Stimulated activated CD4-positive, alpha-beta T cell treated with anti-CD3 and anti-CD28 coated beads, Interleukin-2, amount 100 ng/mL, for 48 hours (primary cell): ENCODE measurements at places on chromosomes 13 and 19.

DNA sequence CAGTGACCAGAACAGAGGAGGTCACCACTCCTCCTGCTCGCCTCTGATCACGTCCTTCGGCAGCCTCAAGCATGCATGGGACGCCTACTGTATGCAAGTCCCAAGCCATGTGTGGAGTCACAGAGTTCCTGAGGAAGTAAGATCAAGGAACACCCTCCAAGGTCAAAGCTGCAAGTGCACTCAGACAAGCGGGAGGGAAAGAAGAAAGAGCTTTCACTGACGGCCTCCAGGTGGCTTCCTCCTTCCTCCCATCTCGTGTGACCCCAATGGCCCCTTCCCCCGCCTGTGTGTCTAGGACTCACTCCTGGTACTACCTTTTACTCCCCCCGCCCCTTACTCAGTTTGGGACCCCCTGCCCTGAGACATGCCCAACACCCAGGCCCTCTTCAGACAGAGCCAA lies 6.1 kb downstream of the HAUS8 start:
- no peak for DNase-seq

DNA sequence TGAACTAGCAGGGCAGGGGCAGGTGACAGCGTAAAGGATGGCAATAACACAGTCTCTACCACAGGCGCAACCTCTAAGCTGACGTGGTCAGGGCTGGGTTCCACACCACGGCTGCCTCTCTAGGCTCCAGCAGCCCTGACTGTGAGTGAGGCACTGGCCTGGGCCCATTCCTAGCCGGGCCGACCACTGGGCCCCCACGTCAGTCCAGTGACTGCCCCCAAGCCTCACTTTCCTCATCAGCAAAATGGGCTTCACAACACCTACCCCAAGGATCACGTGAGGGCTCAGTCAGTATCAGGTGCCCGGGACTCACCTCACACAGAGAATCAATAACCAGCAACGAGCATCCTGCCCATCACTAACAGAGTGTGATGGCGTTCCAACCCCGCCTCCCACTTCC lies 5.2 kb downstream of the ZFR2 start:
- no peak for DNase-seq

DNA sequence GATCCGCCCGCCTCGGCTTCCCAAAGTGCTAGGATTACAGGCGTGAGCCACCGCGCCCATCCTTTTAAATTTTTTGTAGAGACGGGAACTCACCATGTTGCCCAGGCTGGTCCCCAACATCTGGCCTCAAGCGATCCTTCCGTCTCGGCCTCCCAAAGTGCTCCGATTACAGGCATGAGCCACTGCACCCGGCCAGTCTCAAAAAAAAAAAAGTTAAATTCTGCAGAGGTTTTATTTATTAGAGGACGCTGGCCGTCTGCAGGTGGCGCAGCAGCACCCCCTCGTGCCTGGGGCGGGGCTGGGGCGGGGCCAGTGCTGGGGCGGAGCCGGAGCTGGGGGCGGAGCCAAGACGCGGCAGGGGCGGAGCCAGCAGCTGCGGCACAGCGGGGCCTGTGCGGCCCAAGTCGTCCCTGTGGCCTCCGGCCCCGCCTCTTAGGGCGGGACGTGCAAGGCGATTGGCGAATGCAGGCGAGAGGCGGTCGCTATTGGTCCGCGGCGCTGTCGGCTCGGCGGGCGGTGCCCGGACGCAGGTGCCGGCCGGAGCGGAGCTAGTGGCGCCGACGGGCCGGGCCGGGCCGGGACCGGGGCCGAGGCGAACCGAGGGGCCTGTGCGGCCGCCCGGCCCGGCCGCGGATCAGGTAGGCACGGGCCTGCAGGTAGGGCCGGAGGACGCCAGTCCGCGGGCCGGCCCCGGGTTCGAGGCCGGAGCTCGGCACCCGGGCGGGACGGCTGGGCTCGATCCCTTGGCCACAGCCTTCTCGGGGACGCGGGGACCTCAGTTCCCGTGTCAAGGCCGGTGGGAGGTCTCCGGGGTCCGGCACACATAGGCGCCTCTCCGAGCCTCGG lies at the start of gene MARCHF2:
Gene MARCHF2, plus strand, starts transcription at position 523 of the 846 bp plus-strand sequence. CDS start 8,536 bp downstream, outside the sequence.
- peak; percentile 95 for DNase-seq

DNA sequence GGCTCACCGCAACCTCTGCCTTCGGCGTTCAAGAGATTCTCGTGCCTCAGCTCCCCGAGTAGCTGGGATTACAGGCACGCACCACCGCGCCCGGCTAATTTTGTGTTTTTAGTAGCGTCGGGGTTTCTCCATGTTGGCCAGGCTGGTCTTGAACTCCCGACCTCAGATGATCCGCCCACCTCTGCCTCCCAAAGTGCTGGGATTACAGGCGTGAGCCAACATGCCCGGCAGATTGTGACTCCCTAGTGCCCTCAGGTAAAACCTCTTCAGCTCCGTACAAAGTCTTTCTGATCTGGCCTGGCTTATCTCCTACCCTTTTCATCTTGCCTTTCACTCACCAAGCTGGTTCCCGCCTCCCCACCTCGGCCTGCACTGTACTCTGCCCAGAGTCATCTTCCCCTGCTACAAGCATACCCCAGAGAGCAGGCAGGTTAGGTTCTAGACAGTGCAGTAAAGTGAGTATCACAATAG lies 15.0 kb downstream of the BICRA start:
- no peak for DNase-seq

GRCh38 chr13:68304286-68304893 lies 1074.3 kb upstream of the PCDH9 start:
- DNase-seq: no peak

DNA sequence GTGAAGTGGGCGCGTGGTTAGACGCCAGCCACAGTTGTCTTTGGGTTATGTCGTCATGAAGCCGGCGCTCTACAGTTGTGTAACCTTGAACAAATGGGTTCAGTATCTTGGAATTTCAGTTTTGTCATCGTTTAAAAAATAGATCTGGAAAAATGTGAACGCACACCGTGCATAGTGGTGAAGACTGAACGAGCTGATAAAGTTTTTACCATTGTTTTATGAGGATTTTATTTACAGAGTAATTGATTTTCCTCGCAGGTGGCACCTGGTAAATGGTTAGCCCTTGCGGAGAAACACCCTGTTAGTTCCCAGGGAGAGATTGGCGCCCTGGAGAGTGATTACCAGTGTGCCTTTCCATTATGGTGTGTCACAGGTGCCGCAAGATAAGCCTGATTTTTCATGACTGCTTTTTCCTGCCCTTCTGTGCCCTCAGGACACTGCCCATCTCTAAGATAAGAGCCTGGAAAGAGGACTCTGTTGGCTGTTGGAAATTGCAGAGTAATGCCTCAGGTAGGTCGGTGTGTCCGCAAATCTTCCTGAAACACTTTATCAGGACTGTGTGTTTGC lies 577 bp downstream of the ZNF181 start:
- DNase-seq: no peak

GRCh38 chr19:7779631-7780486 lies 16.8 kb downstream of the CLEC4M start:
- no peak for DNase-seq

GRCh38 chr19:49894011-49894664 lies 2.5 kb downstream of the IL4I1 start:
- no peak for DNase-seq
